ENCODE measurements at places on chromosomes 2 and 18.

DNA sequence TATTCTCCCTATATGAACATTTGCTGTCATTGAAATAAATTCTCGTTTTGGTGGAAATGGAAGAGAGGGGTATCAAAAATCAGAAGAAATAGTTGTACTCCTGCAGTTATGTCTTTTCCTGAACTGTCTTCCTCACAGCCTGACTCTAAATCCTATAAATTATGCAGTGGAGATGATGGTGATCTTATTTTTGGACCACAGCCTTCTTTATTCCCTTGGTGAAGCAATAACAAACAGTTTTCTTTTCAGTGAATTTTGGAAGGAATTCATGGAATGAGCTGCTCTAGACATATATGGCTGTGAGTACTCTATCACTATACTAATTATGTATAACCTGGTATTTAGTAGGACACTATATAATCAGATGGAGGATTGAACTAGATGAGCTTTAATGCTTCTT is 1.7 kb upstream of the SLC25A12 start:
- DNase-seq, result no peak

DNA sequence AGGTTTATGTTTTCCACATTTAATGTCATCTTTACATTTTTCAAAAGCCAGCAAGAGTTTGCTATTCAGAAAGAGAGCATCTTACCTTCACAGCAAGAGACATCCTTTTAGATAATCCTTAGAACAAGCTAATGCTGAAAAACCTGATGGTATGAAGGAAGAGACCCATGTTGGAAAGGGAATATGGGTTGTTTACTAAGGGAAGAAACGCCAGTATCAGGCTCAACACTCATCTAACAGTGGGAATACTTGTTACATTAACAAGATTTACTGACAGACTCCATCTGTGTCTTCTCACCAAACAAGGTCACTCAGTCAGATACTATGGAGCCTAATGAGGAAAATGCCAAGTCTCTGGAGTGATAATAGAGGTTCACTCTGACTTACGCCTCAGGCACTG is 1474.1 kb upstream of the SLC39A10 start:
- no peak for DNase-seq

- DNase-seq, result no peak
Observed at GRCh38 chr18:75108579-75109318, 100.2 kb downstream of the PTGR3 start.

DNA sequence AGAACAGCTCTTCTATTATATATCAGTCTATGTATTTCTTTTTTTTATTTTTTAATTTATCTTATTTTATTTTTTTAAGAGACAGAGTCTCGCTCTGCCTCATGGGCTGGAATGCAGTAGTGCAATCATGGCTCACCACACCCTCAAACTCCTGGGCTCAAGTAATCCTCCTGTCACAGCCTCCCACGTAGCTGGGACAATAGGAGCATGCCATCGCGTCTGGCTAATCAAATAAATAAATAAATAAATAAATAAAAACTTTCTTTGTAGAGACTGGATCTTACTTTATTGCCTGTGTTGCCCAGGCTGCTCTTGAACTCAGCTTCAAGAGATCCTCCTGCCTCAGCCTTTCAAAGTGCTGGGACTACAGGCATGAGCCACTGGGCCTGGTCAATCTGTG is 117.0 kb downstream of the RBMS1 start:
- no peak for DNase-seq

- no peak for DNase-seq
Observed at GRCh38 chr2:241999184-241999583, 129.7 kb downstream of the RTP5 start.

DNA sequence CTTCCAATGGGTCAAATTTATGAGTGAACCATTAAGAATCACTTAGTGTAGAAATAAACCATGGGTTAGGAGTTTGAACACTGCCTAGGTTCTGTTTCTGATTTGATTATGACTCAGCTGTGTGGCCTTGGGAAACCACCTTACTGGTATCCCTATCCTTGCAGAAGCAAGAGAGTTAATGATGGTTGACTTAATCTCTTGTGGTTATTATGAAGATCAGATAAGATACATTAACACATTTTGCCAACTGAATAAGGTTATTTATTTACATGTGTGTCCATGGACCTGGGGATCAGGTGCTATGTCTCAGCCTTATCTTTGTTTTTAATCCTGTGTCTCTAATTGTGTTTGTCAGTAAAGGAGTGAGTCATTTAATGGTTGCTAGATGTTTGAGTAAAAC is 5.4 kb upstream of the KCNJ13 start:
- no peak for DNase-seq

DNA sequence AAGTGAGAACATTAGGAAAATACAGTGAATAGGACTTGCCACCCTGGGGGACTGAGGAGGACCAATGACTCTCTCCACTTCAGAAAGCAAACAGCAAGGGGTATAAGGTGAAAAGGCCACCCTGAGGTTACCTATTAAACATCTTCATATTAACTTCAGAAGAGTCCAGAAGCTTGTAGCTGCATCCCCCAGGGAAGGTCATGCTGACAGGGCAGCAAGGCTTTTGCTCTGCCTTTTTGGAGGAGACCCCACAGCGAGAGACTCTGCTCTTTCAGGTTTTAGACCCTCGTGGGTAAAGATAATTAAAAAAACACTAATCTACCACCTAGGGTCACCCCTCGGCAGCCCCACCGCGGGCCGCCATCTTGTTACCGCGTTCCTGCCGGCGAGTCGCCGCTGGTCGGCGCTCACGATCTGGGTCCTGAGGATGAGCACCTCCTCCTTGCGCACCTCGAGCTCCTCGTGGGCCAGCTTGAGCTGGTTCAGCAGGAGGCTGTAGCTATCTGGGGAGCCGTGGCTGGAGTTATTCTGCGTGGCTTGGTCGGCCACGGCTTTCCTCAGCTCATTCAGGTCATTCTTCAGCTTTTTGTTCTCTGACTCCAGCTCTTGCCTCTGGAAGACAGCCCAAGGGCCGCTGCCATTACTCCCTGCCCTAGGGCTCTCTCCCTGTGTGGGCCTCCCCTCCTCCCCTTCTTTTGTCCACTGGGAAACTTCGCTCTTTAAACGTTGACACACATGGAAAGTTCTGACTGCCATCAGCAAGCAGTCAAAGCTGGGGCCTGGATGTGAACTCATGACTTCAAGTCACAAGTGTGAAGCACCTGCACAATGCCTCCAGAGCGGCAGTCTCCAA is 50.7 kb upstream of the ACAA2 start:
- no peak for DNase-seq

DNA sequence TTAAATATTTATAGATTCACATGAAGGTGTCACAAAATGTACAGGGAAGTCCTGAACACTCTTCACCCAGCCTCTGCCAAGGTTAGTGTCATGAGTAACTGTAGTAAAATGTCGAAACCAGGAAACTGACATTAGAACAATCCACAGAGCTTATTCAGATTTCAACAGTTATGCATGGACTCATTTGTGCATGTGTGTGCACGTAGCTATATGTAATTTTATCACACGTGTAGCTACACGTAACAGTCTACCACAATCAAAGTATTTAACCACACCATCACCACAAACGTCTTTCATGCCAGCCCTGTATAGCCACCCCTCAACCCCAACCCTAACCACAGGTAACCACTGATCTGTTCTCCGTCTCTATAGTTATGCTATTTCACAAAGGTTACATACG is 211.7 kb upstream of the REV1 start:
- no peak for DNase-seq

GRCh38 chr2:189633392-189633811 is 27.9 kb upstream of the ASNSD1 start:
- DNase-seq, result no peak

GRCh38 chr2:16493788-16494187 is 171.8 kb downstream of the CYRIA start:
- no peak for DNase-seq

DNA sequence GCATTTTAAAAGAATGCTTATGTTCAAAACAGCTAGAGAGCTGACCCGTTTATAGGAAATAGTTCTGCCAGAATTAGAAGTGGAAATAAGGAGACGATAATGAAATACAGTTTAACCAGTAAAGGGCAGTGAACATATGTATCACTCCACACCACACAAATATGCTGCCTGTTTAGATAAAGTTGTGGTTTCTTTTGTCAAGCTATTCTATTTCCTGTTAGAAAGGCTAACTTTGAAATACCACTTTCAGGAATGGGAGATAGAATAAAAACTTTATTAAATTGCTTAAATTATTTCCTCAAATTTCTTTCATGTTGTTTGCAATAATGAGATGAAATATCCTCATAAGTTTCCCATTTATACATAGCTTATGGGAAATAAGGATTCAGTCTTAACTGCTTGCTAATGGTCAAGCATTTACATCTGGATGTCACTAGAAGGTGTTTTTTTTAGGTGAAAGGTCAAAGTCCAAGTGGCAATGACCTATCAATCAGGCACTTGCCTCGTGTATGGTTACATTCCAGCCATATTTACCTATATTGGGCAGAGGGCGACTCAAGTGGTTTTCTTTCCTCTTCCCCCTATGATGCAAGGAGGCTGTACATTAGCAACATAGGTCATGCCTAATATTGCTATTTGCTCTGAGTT is 148.9 kb downstream of the ZEB2 start:
- DNase-seq, result no peak

DNA sequence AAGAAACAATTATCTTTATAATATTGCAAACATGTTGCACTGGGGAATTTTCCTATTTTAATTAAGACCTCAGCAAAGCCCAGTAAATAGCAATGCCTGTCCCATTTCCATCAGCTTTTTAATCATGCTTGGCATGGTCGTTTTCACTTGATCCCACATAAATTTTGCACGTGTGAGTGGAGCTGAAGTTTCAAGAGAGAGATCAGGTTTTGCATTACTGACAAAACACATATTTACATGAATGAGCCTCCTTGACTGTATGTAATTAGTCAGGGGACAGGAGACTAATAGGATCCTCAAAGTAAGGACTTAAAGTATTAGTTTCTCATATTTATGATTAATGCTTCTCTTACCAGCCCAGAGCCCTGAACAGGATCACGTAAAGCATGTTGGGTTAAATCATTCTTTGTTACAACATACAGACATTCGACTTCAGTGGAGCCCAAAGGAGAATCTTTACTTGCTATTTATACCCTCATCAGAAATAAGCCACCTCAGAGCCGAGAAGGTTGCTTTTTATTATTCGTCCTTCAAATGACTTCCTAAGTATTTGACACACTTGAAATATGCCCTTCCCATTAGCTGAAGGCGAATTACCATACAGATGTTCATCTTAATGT is 711.3 kb downstream of the GALR1 start:
- DNase-seq, result no peak

DNA sequence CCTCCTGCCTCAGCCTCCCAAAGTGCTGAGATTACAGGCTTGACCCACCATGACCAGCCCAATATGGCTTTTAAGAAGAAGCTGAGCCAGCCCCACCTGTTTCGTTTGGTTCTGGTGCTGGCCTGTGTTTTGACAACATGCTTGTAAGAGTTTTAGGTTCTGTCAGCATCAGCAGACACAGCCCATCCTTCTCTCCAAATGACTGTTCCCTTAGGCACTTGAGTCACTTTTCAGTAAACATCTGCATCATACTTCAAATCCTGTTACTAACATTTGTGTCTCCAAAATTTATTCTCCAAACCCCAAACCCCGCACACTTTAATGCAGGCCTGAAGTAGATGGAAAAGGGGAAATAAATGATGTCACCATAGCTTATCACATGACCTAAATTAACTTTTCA is 1118.5 kb downstream of the TSN start:
- DNase-seq, result no peak

DNA sequence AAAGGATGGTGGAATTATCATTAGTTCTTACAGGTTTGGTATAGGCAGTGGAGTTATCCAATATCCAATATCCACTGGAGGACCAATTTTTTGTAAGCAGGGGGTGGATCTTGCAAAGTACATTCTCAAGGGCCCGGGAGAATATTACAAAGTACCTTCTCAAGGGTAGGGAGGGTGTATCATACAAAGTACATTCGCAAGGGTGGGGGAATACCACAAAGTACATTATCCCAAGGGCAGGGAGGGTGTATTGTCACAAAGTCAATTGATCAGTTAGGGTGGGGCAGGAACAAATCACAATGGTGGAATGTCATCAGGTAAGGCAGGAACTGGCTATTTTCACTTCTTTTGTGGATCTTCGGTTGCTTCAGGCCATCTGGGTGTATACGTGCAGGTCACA is 55.3 kb upstream of the TMEM87B start:
- DNase-seq, result no peak

DNA sequence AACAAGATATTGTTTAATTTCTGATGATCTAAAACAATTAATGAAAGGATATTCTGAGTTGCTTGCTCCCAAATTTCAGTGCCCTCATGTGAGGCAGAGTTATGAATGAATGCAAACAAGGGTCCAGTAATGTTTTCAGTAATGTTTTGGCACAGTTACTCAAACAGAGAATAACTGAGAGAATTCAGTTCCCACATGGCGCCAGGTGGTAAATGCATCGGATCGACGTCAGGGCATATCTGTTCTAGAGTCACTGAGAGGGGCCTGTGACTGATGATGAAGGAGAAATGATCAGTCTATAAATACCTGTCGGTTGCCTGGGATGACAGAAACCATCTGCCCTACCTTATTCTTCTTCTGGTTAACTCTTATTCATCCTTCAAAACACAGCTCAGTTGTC is 81.4 kb downstream of the KCNS3 start:
- DNase-seq, result no peak

- DNase-seq, result no peak
Observed at GRCh38 chr2:88808083-88808482, 116.6 kb downstream of the RPIA start.

DNA sequence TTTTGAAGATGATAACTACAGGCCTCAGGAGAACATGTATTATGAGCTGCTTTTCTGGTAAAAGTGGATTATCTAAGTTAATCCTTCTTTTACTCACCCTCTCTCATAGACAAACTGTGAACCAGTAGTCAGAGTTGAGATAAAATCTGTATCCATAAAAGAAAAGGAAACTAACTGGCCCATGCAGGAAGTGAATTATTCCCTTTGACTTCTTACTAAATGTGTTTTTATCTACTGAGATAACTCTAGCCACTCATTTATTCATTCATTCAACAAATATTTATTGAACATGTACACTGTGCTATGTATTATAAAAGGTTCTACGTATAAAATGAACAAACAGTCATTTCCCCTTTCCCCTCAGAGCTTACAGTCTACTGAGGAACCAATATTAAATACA is 10.0 kb downstream of the WDR35 start:
- no peak for DNase-seq

DNA sequence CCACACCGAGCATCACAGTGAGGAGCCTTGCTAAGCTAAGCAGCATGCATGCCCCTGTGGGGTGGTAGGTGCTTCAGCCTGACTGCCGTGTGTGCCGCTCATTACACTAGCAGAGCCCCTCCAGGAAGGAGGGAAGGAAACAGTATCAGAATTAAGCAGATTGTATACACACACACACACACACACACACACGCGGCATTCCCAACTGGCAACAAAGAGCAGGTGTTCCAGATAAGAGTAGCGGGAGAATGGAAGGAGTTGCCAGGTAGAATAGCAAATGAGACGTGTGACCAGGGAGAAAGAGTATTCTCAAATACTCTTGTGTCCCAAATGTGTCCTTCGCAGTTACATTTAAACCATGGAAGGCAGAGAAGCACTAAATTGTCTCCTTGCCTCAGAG is 47.6 kb upstream of the TTC39C start:
- no peak for DNase-seq
